ENCODE measurements at places on chromosomes 16 and 17.

GRCh38 chr17:79907850-79908249 lies 68.6 kb upstream of the CBX4 start:
- DNase-seq = no peak

DNA sequence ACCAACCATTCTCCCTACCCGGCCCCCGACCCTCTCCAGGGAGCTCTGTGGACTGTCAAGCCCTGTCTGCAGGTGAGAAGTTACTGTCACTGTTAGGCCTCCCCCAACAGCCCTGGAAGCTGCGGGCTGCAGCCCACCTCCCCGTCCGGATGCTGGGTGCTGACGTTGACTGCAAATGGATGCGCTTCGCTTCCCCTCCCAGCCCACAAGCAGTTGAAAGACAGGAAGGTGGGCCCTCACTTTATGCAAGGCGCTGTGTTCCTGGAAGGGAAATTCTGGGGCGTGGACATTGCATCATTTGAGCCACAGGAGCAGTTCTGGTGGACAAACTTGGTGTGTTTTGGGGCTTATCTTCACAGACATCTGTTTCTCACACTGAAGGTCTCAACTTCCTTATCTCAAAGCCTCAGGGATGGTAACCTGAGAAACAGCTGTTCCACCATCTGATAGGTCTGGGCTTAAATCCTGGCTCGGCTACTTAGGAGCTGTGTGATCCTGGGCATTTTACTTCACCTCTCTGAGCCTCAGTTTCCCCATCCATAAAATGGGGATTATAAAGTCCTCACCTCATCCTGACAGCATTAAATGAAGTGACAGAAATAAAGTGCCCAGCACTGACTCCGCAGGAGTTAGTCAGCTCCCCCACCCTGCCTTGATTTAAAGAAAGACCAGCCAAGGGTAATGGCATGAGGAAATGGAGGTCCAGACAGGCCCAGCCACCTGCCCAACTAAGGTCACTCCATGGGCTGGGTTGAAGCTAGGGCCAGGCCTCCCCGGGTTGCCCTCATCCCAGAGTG lies 4.6 kb upstream of the DRC7 start:
- no peak for DNase-seq

DNA sequence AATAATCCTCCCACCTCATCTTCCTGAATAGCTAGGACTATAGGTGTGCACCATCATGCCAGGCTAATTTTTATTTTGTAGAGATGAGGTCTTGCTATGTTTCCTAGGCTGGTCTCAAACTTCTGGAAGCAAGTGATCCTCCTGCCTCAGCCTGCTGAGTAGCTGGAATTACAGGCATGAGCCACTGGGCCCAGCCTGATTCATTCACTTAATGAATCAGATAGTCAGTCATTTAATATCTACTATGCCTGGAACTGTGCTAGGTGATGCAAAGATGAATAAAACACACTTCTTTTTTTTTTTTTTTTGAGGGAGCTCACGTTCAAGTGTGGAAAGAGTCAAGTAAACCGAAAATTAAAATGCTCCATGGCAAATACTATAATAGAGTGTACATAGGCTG lies 39.4 kb downstream of the EFCAB13 start:
- no peak for DNase-seq

GRCh38 chr17:81573794-81574642 lies 21.9 kb upstream of the FAAP100 start:
- DNase-seq = no peak

DNA sequence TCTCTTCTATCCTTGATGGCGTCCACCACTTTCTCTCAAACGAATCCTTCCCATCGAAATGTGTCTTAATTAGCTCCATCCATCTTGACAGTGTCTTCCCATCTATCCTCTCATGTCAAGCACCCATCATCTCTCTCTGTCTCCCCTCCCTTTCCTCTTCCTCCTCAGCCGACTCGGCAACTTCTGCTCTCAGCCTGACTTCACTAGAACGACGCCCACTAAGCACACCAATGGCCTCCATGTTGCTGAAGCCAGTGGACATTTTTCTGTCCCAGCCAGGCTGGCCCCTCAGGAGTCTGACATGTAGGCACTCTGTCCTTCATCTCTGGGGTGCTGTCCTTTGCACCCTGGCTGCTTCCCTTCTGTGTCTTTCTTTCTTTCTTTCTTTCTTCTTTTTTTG lies 2.5 kb upstream of the SPATA20 start:
- no peak for DNase-seq

DNA sequence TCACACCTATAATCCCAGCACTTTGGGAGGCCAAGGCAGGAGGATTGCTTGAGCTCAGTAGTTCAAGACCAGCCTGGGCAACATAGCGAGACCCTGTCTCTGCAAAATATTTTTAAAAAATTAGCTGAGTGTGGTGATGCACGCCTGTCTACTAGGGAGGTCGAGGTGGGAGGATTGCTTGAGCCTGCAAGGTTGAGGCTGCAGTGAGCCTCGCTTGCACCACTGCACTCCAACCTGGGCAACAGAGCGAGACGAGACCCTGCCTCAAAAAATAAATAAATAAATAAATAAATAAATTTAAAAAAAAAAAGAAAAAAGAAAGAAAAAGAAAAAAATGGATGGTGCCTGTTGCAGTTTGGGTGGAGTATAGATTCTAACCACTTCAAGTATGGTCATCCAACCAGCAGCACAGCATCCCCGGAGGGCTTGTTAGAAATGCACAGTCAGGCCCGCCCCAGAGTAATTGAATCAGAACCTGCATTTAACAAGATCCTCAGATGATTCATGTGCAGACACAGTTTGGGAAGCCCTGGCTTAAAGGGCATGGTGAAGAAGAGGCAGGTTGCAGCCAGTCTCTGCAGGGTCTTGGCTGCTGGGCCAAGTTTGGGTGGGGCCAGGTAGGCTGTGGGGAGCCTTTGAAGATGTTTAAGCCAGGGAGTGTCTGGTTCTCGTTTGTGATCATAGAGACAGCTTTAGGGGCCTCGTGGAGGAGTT lies 40.8 kb downstream of the MRC2 start:
- no peak for DNase-seq

- no peak for DNase-seq
Measured at GRCh38 chr17:19739241-19740201, 8.6 kb downstream of the ALDH3A1 start.

- DNase-seq = no peak
Measured at GRCh38 chr17:66947311-66947710, 17.2 kb upstream of the CACNG4 start.

DNA sequence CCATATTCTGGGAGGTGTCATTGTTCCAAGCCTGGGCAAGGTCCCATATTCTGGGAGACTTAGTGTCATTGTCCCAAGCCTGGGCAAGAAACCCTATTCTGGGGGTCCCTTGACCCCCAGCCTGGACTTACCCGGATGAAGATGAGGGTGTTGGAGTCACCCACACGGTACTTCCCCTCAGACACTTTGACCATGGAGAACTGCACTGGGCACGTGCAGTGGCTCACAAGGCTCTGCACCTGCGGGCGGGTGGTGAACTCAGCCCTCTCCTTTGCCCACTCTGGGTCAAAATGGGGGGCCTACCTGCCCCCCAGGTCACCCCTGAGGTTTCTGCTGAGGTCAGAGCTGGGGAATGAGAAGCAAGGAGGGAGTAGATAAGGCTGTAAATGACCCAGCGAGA lies 4.1 kb downstream of the GAS2L2 start:
- DNase-seq = no peak

- no peak for DNase-seq
Measured at GRCh38 chr17:36817483-36818048, 119.7 kb upstream of the LHX1 start.

GRCh38 chr17:72266112-72266775 lies 145.4 kb downstream of the SOX9 start:
- no peak for DNase-seq

DNA sequence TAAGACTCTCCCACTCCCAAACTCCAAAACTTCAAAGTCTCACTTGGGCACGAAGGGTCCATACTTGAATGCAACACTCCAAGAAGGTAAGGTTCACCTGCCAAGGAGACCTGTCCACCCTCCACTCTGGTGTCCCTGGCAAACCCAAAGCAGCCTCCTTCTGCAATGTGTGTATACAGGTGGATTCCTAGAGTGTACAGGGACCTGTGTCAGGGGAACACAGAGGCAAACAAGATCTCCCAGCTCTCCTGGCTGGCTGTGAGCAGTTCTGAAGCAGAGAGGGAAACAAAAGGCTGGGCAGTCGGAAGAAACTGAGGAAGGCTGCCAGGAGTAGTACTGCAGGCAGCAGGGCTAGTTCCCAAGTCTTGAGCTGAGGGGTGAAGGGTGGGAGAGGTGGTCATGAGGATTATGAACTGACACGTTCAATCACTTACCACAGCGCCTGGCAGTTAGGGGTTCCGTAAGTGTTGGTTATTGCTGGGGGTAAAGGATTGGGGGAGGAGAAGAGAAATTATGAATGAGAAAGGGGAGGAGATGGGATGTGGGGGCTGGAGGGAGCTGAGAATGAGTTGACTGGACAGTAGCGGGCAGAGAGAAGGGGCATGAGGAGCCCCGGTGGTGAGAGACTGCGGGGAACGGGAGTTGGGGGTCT lies 795 bp downstream of the KCTD13 start:
- DNase-seq = no peak

- no peak for DNase-seq
Measured at GRCh38 chr17:45871718-45872117, 22.6 kb upstream of the MAPT start.

GRCh38 chr17:50212121-50212843 lies 10.9 kb upstream of the COL1A1 start:
- no peak for DNase-seq

DNA sequence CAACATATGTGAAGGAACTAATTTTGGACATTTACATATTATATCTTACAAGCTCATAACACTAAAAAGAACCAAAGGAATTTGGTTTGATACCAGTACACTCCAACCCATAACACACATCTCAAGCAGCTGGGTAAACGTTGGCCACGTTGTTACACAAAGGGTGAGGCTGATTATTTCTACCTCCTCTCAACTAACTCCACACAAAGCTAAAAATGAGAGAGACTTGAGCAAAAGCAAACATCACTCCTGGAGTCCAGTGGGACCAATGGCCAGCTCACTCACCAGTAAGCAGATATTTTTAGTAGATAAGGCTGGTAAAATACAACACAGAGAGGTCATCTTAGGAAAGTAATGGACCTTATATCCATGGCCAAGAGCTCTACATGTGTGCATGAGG lies 207.6 kb downstream of the MRTFB start:
- no peak for DNase-seq

DNA sequence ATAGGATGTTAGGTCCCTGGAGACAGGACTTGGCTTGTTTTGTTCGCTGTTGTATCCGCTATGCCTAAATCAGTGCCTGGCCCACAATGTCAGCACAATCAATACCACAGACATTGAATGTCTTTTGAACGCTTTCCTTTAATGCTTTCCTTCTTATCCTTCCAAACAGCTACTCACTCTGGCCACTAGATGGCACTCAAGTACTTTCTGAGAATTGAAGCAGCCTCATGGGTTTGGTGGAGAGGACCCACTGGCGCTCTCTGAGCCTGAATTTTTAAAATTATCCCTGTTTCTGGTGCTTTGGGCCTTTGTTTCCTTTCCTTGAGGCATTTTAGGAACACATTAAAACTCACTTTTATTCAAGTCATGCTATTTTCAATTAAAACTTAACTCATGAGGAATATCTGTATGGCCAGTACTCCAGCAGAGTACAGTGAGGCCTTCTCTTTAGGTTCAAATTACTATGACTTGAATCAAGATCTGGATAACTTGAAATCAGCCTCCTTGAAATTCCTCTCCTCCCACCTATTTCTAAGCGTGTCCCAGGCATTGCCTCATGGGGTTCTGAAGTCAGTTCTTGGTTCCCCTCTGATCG lies 3.2 kb upstream of the NLRP1 start:
- peak; percentile 67 for DNase-seq

GRCh38 chr17:16214190-16215001 lies 938 bp downstream of the NCOR1 start:
- DNase-seq = no peak

- DNase-seq = no peak
Measured at GRCh38 chr16:50309527-50310307, 43.4 kb downstream of the ADCY7 start.

DNA sequence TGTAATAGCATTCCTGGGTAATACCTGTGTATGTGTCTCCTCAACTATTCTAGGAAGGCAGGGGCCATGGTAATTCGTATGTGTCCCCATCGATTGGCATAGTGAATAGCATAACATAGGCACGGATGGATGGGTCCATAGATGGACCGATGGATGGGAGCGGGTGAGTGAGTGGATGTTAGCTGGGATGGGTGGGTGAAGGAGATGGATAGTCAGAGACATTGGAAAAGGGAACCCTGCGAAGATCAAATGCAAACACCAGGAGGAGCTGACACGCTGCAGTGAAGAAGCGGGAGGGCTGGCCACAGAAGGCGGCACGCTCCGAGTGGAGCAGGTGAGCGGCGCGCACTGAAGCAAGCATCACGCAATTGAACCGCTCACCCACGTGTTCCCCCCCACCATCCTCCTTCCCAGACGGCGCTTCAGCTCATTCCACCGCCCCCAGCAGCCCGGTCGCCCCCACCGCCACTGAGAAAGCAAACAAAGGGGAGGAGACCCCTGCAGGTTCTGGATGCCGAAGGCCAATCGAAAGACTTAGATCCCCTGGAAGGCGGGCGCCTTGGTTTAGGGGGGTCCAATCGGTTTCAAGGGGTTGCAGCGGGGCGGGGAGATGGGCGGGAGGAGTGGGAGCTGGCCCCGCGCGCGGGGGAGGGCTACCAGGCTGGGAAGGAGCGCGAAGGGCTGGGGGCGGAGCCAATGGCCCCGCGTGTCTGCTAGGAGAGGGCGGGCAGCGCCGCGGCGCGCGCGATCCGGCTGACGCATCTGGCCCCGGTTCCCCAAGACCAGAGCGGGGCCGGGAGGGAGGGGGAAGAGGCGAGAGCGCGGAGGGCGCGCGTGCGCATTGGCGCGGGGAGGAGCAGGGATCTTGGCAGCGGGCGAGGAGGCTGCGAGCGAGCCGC lies at the start of gene ARRB2:
Gene ARRB2, plus strand, starts transcription at position 839 of the 899 bp plus-strand sequence. CDS start 90 bp downstream, outside the sequence.
- peak; percentile 95 for DNase-seq

DNA sequence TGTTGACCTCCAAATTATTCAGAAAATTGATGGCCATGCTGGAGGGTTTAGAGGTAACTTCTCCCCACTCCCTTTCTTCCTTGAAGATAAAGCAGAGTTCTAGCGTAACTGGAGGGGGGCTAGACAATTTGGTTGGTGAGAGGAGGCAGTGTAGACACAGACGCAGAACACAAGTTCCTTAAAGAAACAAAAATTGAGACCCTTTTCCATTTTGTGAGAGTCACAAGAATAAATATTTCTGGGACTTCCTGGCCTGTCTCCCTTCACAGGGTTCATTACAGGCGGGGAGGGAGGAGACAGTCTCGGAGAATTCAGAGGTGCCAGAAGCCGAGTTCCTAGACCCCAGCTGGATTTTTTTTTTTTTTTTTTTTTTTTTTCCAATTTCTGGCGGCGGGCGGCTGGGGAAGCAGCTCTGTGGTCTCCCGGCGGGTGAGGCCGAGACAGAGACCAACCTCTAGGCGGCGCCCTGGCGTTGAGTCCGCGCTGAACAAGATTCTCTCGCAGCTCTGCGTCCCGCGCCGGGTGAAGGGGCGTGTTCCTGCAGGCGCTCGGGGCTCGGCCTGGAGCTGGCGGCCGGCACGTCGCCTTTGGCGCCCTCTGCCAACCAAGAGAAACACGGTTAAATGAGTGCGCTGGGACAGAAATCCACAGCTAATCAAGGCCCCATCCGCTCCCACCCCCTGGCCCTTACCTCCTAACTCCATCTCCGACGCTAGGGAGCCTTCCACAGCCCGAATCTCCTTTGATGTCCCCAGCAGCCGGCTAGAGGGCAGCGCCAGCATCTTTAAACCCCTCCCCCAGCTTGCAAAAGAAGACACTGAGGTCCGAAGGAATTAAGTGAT lies 10.2 kb upstream of the HOXB9 start:
- peak; percentile 54 for DNase-seq

- DNase-seq = no peak
Measured at GRCh38 chr17:39652587-39653315, 12.4 kb upstream of the TCAP start.
